ENCODE measurements at places on chromosomes 12 and 14.

DNA sequence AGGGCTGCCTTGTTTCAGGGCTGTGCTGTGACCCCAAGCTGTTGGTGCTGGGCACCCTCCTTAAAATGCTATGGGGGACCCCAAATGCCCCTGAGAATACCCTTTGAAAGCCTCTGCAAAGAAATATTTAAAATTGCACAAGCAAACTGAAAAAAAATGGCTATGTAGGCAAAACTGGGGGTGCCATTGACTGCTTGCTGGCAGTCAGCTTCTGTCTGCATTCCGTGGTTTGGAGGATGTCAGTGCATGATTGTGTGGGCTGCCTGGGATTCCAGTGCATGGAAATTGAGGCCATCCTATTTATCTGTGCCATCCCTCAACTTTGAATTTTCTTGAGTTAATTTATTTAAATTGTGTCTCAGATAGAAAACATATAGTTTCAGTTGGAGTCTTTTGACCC, 113.7 kb upstream of the RTL1 start:
- peak; percentile 73 for DNase-seq

DNA sequence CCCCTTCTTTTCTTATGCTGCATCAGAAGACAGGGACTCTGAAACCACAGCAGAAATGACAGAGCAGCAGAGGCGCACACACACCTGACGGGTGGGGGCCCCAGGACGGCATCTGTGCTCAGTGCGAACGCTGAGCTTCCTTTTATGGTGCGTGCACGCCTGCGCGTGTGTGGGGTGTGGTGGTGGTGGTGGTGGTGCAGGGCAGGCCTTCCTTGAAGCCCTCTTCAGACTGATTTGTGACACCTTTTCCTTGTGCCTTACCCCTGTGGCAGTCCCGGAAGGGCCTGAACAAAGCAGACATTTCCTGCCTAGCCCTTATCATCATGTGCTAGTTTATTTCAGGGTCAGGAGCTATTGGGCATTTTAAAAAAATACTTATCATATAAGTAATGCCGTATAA, 75.7 kb downstream of the TSPAN9 start:
- DNase-seq = no peak

DNA sequence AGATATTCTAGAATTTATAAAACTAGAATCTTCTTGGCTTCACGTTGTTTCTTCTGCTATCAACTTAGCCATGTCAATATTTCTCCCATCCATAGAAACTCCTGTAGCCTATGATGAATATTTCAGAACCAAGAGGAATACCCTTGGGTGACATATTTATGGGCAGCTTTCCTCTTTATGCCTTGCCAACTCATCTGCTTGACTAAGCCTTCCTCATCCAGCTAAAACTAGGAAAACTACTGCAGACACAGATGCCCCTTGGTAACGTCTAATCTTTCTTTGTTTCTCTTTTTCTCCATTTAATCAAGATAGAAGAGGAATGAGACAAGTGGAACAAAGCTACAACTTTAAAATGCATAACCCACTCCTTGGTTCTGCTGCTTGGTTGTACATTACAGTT, 6.3 kb downstream of the GOLT1B start:
- no peak for DNase-seq

DNA sequence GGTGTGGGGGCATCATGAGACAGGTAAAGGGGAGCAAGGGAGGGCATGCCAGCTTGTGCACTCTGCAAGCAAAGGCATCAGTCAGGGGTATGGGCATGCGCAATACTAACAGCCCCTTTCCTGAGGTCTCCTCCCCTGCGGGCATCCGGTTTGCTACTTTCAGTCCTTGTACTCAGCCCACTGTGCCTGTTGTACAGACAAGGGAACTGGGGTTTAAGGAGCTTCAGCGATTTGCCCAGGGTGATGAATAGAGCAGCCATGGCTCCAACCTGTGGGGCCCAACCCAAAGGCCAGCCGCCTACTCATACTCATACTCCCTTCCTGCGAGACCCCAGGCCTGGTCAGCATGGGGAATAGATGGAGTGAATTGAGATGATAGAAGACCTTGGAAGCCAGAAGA, 66.7 kb downstream of the GALNT16 start:
- DNase-seq = no peak

DNA sequence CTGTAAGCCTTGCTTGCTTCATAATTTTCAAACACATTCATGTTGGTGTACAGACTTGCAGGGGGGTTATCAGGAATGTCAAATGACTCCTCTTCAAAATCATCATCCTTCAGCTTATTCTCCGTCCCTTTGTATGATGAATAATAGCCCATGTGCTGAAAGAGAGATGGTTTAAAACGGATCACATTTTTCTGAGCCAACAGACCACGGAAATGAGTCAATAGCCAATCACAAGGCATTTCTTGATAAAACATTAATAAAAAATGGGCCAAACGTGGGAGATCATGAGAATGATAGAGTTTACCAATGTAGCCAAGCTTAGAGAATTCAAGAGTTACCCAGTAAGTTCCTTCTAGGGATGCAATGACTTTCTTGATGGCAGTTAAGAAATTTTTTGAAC, 105.5 kb downstream of the NTS start:
- DNase-seq = no peak

GRCh38 chr12:31589904-31590641, 863 bp downstream of the DENND5B start:
- DNase-seq = peak; percentile 49

GRCh38 chr14:21995332-21995731, 321.7 kb upstream of the OR4E1 start:
- no peak for DNase-seq

DNA sequence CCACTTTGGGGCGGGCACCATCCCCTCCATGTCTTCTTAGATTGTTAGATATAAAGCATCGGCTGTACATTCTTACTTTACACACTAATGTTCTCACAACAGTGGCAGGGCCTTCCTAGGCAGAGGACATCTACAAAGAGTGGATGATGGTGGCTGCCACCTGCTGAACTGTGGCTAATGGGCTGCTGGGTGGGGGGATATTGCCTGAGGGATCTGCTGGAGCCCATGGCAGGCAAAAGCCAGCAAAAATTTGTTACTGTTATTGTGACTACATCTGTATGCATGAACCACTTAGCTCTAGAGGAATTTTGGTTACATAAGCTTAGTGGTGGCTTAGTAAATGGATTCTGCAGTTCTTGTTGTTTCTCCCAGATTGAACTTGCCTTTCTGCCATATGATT, 52.6 kb downstream of the DIP2B start:
- no peak for DNase-seq

DNA sequence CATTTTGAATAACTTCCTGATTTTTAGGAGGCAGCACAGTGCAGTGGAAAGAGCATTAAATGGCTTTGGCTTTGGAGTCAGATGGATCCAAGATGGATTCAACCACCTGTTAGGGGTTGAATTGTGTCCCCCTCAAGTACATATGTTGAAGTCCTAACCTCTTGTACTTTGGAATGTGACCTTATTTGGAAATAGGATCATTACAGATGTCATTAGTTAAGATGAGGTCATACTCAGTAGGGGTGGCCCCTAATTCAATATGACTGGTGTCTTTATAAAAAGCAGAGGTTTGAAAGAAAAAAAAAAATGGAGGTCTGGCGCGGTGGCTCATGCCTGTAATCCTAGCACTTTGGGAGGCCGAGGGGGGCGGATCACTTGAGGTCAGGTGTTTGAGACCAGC, 18.8 kb downstream of the ATP5MC2 start:
- no peak for DNase-seq

- no peak for DNase-seq
Measured at GRCh38 chr14:24990050-24990449, 59.9 kb downstream of the STXBP6 start.

- no peak for DNase-seq
Measured at GRCh38 chr12:18165889-18166288, 75.9 kb upstream of the RERGL start.

DNA sequence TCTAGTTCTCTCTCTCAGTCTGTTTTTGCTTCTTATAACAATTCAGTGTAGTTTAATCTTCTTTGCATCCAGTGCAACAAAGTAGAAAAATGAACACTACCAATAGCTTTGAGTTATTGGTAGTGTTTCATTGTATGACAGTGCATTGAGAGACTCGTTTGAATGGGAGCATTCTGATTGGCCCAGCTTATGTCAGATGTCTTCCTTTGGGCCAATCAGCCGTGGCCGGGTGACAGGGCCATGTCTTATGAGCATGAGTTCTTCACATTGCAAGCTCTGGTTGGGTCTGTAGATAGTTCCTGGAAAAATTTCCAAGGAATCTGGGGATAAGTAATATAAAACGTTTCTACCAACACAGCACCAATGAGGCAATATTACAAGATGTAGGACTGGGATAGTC, 36.5 kb downstream of the GYS2 start:
- no peak for DNase-seq

GRCh38 chr14:21300892-21301291, 21.0 kb downstream of the RPGRIP1 start:
- DNase-seq = no peak

DNA sequence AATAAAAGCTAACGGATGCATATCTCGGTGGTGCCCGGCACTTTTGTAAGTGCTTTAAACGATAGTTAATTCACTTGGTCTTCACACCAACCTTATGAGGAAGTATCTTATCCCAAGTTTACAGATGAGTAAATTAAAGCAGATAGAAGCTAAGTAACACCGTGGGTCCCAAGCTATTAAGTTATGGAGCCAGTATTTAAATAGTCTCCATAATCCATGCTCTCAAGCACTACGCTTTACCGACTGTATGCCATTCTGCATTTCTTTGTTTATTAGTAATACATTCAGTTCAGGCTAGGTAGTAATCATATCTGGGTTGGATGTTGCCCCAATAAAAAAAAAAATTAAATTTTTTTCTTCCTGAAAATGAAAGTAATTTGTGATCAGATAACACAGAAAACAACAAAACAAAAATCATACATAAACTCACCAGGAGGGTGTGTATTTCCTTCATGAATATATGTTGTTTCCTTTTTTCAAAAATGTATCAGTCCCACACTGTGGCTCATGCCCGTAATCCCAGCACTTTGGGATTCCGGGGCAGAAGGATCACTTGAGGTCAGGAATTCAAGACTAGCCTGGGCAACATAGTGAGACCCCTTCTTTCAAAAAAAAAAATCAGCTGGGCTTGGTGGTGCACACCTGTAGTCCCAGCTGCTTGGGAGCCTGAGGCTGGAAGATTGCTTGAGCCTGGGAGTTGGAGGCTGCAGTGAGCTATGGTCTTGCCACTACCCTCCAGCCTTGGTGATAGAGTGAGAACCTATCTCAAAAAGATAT, 1.4 kb upstream of the M6PR start:
- DNase-seq = no peak

DNA sequence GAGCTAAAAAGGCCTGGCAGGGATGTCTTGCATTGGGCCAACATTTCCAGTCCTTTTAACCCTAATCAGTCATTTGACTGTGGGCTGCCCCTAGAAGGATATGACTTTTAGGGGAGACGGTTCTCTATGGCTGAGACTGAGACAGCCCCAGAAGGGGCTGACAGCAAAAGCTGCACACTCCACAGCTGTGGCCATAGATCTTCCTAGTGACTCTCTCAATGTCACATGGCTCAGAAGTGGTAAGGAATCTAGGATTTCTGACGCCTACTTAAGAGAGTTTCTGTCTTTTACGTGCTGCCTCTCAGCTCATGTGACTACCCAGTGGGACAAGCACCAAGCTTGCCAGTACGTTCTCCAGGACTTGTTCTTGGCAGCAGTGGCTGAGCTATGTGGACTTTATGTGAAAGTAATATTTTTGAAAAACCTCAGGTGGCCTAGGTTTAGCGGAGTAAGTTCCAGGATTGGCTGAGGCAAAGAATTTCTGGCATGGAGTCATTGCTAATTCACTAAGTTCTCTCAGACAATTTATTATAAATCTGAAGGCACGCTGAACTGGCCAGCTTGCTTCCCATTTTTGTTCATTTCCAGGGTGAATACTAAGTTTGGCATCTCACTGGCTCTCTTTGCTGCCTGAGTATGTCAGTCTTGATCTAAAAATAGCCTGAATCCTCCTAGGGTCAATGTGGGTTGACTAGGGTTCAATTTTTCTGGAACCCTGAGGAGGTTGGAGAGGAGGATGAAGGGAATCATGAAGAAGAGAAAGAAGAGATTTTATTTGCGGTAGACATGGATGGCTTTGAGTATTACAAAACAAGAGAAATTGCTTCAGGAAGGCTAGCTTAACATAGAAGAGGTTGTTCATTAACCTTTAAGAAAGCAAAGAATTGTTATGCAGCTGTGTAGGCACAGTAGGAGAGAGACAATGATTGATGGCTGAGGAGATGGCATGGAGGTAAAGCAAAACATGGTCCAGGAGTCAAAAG, 271.8 kb downstream of the AEBP2 start:
- DNase-seq = peak; percentile 73

DNA sequence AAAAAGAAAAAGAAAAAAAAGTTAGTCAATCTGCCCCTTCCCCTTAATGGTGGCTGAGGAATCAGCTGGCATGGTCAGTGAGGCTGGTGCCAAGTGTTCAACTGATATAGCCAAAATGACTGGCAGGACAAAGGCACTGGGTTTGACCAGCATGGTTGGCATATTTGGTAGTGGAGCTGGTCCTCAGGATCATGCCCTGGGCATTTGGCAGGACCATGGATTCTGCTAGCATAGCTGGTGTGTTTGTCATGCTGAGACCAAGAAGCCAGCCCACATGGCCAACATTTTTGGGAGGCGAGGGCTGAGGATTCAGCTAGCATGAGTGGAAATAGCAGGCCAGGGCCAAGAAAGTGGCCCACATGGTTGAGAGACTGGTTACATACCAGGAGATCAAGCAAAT, 136.5 kb downstream of the FBXL14 start:
- peak; percentile 84 for DNase-seq

GRCh38 chr12:74076918-74077317, 460.7 kb upstream of the ATXN7L3B start:
- no peak for DNase-seq

- DNase-seq = no peak
Measured at GRCh38 chr14:57389646-57390036, 745 bp upstream of the NAA30 start.

DNA sequence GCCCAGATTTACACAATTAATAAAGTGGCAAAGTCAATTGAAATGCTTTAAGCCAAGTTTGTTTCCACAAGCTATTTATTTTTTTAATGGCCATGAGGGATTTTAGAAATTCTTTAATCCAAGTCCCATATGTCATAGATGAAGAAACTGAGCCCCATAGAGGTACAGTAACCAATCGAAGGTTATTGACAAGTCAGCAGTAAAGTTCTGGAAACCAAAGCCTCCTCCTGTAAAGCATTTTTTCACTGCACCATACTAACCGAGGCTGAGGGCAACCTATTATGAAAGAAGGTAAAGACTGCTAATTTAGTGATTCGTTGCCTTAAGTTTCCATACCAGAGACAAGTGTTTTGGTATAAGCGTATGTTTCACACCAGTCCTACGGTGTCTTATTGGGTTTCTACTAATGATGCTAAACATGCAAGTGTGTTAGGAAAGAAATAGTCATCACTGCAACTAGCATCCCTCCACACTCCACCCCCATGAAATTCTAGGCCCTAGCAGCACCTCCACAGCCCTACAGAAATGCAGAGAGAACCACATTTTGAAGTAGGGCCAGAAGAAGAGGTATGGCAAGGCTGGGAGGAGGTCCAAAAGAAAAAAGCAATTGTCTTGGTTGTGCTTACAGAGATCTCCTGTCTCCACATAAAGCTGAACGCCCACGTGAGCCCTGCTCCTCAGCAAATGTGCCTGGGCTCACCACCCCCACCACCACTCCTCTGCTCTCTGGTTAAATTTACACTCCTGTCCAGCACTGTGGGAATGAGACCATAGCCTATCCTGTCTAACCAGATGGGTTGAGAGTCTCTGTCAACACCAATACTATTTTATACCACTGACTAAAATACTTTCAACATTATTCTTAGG, 271.1 kb upstream of the G2E3 start:
- peak; percentile 21 for DNase-seq

- DNase-seq = no peak
Measured at GRCh38 chr14:36502558-36503508, 17.2 kb downstream of the NKX2-1 start.

Measured in fibroblast of upper back skin (primary cell).